ENCODE measurements at places on chromosomes 16 and 17.

DNA sequence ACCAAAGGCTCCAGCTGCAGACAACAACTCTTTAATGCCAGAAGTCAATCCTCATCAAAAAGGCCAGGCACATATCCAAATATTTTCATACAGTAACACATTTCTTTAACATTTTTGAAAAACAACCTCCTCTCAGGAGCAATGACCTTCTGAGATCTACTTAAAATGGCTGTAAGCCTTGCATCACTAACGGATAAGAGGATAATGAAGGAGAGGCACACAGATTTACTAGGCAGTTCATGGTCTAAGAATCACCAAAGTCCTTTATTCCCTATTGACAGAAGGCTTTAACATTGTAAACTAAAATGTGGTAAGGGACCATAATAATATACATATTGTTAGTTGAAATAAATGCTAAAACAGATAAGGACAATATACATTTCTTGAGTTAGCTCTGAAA, 114.7 kb downstream of the USP32 start:
- DNase-seq, result no peak

DNA sequence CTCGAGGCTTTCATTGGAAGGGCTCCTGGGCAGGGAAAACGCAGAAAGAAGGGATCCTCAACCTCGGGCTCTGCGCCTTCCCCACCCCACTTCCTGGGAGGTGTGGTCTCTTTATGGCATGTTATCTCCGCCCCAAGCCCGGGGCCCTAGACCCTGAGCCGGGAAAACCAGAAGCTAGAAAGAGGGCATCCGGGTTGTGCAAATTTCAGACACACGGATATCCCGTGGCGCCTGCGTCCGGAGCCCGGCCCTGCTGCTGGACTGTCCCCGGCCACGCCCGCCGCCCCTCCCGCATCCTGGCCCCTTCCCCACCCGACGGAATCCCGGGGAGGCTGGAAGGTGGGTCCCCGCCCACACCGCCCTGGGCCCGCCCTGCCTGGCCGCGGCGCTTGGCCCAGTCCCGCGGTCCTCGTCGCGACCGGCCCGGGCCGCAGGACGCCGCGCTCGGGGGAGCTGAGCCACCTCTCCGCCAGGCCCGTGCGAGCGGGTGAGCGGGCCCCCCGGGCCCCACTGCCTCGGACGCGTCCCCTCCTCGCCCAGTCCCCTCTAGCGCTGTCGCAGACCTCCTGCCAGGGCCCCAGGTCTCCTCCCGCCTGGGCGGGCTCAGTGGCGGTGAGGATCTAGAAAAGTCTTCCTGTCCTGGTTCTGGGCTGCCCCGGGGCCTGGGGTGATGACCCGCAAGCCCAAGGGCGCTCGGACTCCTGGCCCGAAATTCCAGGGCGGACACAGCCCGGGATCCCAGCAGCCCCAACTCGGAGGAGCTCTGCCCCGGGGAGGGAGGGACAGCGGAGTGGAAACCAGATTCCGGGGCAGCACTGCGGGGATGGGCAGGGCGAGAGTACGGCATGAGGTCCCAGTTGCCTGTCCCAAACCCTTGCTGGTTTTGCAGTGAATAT, at the start of gene SLC16A5:
TSS of gene SLC16A5 (plus strand) at position 397 of the 896 bp plus-strand sequence. CDS start 5,683 bp downstream, outside the sequence.
- peak; percentile 83 for DNase-seq

DNA sequence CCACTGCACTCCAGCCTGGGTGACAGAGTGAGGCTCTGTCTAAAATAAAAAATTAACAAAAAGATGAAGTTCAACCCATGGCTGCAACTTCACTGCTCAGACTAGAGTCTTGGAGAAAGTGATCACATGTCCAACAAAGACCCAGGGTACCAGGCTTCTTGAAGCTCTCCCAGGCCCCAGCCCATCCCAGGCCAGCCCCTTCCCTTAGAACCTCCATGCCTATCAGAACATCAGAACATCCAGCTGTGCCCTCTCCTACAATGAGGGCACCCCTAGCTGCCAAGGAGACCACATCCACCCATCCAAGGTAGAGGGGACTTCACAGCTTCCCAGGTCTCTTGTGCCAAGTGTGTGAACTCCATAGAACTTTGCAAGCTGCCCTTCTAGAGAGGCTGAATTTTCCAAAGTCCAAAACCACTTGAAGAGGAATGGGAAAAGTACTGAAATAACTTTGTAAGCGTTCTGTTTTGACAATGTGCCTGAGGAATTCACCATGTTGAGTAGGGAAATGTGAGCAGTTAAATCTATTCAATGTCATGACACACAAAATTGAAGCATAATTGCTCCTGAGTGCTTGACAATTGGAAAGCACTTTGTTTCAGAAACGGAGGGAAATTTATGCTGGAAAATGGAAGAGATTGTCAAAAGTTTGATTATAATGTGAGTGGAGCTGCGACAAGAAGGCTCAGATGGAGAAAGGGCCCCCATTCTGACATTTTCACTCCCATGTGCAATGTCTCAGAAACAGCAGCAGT, 230.4 kb downstream of the ZNF423 start:
- DNase-seq, result peak; percentile 3

GRCh38 chr17:57726213-57726790, 18.8 kb downstream of the CCDC182 start:
- DNase-seq, result no peak

GRCh38 chr16:23981429-23982399, 145.9 kb downstream of the PRKCB start:
- DNase-seq, result no peak

DNA sequence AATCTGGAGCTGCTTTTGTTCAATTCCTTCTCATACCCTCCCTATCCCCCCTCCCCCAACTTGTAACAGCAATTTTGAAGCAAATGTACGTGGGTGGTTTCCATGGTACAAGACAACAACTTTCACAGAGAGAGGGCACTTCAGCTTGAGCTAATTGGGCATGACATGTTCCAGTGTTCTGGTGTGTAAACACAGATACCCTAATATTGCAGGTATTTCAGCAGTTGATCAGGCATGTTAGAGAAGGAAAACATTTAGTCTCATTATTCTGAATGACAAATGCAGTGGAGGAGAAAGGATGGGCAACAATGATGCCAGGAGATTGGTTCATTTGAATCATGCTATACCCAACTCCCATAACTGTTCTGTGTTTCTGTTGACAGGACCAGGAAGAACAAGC, 137.5 kb downstream of the TRIM37 start:
- DNase-seq, result no peak

- DNase-seq, result peak; percentile 76
These were observed 11.5 kb downstream of the EPOP start for GRCh38 chr17:38663125-38663751.

DNA sequence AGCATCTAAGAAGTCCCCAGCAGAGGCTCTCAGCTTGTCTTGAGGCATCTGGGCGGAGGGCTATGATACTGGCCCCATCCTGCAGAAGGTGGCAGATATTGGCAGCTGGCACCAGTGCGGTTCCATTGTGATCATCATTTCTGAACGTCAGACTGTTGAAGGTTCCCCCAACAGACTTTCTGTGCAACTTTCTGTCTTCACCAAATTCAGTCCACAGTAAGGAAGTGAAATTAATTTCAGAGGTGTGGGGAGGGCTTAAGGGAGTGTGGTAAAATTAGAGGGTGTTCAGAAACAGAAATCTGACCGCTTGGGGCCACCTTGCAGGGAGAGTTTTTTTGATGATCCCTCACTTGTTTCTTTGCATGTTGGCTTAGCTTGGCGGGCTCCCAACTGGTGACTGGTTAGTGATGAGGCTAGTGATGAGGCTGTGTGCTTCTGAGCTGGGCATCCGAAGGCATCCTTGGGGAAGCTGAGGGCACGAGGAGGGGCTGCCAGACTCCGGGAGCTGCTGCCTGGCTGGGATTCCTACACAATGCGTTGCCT, at the start of gene CIITA:
TSS of gene CIITA (plus strand) at position 404 of the 543 bp plus-strand sequence. CDS start at position 533, 129 bp downstream.
- DNase-seq, result no peak

DNA sequence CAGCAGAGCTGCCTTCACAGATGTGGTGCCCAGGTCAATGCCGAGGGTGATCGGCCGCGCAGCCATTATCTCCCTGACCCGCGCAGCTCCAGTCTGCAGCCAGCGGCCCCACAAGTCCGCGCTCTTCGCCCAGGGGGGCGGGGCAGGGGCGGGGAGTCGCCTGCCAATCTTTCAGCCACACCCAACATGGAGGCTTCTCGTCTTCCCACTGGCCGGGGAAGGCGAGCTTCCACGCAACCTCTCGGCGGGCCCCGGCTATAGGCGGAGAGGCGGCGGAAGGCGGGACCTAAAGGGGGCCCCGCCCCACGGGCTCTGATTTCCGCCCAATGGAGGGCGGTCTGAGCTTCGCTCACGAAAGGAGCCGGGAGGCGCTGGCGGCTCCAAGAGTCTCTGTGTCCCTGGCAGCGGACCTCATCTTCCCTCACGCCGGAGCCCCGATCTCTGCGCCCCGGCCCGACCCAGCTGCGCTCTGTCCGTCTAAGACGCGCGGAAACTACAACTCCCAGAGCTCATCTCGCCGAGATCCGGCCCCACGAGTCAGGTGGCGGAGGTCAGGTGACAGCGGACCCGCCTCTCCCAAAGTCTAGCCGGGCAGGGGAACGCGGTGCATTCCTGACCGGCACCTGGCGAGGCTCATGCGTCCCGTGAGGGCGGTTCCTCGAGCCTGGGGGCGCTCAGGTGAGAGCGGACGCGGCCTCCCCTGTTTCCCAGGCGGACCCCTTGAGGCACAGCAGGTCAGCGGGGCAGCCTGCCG, at the start of the genes CTNS and SHPK:
TSS of gene CTNS (plus strand) at position 607 of the 754 bp plus-strand sequence. CDS start 3,447 bp downstream, outside the sequence.
TSS of gene SHPK (minus strand) at position 97 of the 754 bp plus-strand sequence. CDS start at position 66, 31 bp downstream.
- DNase-seq, result peak; percentile 89

DNA sequence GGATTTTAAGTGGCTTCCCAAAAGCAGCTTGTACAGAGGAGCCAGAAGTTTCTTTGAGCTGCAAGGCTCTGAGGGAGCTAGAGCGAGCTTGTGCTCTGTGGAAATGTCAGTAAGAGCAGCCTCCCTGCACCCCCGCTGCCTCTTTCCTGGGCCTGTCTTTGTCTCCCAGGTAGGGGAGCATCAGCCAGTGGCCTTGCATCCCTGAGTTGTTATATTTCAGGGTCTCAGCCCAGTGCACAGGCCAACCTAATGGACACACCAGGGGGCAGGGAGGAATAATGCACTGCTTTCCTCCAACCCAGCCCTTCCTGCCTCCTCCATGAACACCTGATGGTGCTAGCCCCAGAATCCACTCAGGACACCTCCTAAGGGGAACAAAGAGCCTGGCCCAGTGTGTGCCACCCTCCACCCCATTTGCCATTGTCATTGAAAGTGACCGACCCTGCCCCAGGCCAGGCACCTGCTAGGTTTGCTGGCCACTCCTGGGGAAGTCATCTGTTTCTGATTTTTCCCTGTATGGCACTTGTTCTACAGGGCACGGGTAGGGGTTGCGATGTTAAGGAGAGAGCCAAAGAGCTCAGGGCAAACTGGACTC, 6.3 kb downstream of the TPPP3 start:
- no peak for DNase-seq

- no peak for DNase-seq
These were observed 446.7 kb downstream of the HS3ST3B1 start for GRCh38 chr17:14747603-14747950.

GRCh38 chr17:75902406-75902805, 2.3 kb downstream of the MRPL38 start:
- DNase-seq, result no peak

DNA sequence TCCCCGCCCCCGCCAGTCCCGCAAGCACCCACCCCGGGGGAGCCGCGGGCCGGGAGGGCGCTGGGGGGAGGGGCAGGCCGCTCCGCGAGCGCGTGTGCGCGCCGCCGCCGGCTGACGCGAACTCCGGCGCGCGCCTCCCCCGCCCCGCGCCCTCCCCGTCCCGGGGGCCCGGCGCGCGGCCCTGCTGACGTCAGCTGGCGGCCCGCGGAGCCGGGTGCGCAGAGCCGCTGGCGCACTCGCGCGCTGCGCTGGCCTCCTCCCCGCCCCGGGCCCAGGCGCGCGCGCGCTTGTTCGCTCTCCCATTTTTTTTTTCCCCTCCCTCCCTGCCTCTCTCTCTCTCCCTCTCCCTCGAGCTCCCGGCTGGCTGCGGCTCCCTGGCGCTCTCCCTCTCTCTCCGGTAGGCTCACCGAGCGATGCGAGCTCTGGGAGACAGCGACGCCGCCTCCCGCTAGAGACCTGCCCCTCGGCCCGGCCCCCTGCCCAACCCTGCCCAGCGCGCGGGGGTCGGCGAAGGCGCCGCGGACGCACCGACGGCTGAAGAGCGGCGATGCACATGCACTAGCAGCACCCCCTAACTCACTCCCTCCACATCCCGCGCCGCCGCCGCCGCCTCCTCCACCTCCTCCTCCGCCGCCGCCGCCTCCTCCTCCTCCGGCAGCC, at the start of gene GNAO1:
TSS of gene GNAO1 (plus strand) at position 334 of the 660 bp plus-strand sequence. CDS start 747 bp downstream, outside the sequence.
- DNase-seq, result peak; percentile 76

DNA sequence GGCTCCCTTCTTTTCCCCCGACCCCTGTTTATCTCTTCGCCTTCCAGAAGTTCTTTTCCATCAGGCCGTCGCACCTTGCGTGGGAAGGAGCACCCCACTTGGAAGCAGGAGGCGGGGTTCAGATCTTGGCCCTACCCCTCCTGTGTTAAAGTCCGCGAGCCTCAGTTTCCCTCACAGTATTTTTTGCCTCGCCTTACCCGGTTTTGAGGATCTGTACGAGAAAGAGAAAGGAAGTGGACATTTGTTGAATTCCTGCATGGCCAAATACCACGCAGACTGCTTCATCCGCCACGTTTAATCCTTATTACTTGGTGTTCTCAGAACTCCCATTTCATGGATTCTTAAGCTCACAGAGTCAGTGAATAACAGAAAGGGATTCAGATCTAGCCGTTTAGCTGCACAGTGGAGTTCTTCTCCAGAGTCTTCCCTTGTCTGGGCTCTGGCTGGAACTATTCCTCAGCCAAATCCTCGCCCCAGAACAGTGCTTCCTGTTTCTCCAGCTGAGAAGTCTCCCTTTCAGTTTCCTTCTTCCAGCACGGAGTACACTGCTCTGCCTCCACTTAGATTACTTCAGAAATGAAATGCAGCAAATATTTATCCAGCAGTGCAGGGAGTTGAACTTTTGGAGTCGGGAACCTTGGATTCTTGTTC, 590 bp downstream of the TMEM219 start:
- no peak for DNase-seq

DNA sequence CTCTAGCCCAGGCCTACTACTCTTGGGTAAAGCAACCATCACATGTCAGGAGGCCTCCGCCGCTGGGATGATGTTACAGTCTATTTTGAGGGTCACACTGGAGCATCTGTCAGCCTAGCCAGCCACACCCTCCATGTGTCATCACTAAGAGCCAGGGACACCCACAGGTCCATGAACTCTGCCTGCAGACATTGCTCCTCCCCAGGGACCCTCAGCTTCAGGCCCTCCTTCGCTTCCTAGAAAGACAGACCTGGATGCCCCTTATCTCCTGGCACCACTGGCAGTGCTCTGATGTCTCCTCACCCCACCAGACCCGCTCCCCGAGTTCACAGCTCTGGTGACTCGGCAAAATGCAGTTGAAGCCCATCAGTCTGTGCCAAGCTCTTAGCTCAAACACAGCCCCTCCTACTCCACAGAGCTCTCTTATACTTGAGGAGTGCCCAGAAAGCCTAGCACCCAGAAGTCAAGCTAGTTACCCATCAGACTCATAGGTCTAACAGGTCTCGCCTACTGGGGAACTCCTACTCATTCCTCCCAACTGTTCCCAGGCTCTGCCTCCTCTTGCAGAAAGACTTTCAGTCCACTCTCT, 5.9 kb downstream of the RANBP10 start:
- no peak for DNase-seq

DNA sequence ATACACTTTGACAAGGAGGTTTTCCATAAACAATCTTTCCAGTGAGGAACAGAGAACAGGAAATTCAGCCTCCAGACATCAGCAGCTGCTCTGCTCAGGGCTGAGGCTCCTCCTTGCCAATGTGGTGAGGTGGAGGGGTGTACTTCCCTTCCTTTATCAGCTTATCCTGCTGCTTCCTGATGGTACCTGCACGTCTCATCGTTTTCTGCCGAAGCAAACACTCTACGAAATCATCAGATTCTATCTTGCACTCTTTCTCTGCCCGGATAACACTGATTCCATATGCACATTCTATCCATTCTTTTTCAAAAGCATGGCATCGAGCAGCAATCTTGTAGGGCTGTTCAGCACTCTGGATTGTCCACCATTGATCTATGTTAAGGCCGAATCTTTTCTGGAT, 15.4 kb upstream of the SEZ6 start:
- no peak for DNase-seq

- no peak for DNase-seq
These were observed 4.5 kb downstream of the TMEM114 start for GRCh38 chr16:8585857-8586256.

Measured in 8988T (cell line).